Glomerular endothelial cell (primary cell): ENCODE measurements at places on chromosomes 12 and 14. TPM values are rescaled to one million over a fixed set of nuclear protein-coding genes. Genes with fewer than 3 reads are reported as not detected.

GRCh38 chr14:64870160-64870559 lies 9.5 kb downstream of the SPTB start:
- DNase-seq, result no peak

DNA sequence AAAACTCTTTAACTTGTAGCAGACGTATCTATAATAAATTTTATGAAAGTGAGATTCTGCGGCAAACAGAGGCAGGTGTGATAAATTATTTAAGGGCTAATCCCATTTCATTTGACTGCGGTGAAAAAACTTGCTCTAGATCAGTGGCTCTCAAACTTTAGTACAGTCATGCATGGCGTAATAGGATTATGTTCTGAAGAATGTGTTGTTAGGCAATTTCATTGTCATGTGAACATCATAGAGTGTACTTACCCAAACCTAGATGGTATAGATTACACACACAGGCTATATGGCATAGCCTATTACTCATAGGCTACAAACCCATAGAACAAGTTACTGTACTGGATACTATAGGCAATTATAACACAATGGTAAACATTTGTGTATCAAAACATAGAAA lies 83.7 kb downstream of the HEATR5A start:
- no peak for DNase-seq

FGF23 gene
- total RNA-seq, result not detected in 2 replicates

KLHL33 gene
- not detected in 2 replicates for total RNA-seq

DNA sequence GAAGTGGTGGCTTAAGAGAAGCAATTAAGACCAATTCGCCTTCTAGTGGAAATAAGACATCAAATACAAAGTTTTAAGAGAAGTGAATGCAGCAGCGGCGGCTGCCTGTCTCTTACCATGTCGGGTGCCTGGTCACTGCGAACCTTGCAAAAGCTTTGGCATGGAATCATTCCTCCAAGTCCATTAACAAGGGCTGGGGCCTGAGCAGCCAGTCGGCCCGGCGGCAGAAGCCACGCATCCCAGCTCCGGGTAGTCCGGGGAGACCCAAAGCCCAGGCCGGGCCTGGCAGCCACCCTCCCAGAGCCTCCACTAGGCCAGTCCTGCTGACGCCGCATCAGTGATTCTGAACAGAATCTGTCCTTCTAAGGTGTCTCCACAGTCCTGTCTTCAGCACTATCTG lies 321.0 kb downstream of the TMEM121 start:
- DNase-seq, result no peak

GRCh38 chr12:12582193-12582881 lies 19.7 kb upstream of the DUSP16 start:
- DNase-seq, result no peak

- DNase-seq, result no peak
Measured at GRCh38 chr12:6959058-6959804, 8.1 kb downstream of the PTPN6 start.

GRCh38 chr14:88631091-88631490 lies 68.3 kb downstream of the ZC3H14 start:
- no peak for DNase-seq

DNA sequence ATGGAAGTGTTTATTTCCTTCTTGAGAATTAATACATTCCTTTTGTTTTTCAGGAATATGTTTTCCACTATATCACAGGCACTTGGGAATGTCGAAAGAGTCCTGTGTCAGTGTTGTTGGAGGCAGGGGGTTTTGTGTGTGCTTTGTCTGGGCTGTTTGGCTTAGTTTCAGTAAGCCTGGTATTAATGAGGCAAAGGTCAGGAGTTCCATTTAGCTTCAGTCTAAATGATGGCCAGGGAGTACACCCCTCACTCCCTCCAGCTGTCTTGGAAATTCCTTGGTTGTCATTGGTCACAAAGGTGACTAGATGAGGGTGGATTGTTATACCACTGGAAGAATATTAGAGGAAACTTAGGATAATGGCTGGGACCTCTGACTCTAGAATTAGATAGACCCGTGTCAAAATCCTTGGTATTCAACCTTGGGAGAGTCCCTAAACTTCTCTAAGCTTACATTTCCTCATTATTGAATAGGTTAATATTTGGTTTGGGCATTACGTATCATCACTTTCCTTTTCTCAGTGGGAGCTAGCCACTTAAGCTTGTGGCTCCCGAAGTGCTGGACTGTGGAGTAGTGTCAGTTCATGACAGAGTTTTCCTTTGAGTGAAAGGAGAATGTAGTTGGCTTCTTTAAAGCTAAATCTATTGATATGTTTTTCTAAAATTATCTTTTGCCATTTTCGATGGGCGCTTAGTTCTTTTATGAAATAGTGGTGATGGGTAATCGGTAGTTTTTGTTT lies 5.2 kb downstream of the FRS2 start:
- DNase-seq, result no peak

RHEBL1 gene
- total RNA-seq, result 1.7 and 2.3 TPM in 2 replicates

EPS8 gene
- total RNA-seq, result 7.2 and 22.0 TPM in 2 replicates

DNA sequence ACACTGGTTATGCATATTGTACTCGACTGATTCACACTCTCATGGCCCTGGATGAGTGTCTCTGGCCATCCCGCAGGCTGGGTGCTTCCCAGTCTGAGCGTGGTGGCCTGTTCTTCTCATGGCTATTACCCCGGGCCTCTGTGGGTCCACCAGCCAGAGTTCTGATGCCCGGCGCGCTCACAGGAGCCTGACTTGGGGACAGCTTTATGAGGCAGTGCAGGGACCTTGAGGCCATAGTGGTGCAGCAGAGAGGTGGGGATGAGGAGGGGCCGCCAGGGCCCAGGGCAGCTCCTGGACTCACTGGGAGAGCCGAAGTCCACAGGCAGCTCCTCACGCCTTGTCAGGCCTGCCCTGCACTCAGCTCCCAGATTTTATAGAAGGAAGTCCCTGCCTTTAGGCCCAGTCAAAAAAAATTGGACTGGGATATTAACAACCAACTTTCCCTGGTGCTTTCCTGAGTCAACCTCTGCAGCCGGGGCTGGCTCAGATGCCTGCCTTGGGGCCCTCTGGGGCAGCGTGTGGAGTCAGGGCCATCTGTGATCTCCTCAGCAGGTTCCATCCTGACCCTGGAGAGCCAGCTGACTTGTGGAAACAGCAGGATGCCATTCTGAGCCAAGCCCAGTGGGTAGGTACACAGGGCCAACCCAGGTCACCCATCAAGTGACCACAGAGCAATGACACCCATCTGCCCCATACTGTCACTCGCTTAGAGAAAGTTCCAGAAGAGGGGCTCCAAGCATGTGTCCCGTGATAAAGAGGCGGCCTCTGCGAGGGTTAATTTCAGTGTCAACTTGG lies 89.4 kb upstream of the DIO3 start:
- DNase-seq, result no peak

ACRBP gene
- total RNA-seq, result 0.58 TPM in 1 of 2 replicates, not detected in the other

AICDA gene
- total RNA-seq, result not detected in 2 replicates

GRCh38 chr12:50727466-50727865 lies 36.4 kb upstream of the ATF1 start:
- no peak for DNase-seq

- no peak for DNase-seq
Measured at GRCh38 chr14:87457720-87458119, 535.3 kb downstream of the GALC start.

CMA1 gene
- not detected in 2 replicates for total RNA-seq
